Urinary bladder (tissue), 4 donors: ENCODE measurements at places on chromosomes 1 and 21. TPM values are rescaled to one million over a fixed set of nuclear protein-coding genes. Genes with fewer than 3 reads are reported as not detected.

- DNase-seq: peak; percentile 59
Measured at GRCh38 chr1:168320800-168321450, 40.2 kb downstream of the TBX19 start.

DNA sequence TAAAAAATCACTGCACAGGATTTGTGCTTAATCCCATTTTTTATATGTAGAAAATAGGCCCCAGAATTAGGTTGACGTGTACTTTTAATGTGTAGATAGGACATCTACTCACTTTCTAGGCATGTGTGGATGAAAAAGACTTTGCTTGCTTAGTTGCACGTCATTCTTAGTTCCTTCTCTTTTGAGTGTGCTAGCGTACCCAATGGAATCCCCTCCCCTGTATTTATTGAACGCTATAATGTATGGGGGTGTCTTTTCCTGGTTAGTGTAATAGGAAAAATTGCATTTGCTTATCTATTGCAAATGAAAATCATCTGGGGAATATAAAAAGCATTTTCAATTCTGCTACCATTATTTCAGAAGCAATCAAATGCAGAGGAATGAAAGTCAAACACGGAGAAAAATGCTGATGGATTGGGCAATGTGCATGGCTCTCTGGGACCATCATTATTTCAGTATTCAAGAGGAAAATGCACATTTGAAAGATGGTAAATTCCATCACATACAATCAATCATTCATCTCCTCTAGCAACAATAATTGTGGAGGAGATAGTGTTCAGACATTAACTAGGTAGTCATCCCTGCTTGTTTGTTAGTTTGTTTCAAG lies 277.0 kb upstream of the B3GALT2 start:
- DNase-seq: no peak

GRCh38 chr1:168585191-168585590 lies 8.8 kb downstream of the XCL1 start:
- no peak for DNase-seq

DNA sequence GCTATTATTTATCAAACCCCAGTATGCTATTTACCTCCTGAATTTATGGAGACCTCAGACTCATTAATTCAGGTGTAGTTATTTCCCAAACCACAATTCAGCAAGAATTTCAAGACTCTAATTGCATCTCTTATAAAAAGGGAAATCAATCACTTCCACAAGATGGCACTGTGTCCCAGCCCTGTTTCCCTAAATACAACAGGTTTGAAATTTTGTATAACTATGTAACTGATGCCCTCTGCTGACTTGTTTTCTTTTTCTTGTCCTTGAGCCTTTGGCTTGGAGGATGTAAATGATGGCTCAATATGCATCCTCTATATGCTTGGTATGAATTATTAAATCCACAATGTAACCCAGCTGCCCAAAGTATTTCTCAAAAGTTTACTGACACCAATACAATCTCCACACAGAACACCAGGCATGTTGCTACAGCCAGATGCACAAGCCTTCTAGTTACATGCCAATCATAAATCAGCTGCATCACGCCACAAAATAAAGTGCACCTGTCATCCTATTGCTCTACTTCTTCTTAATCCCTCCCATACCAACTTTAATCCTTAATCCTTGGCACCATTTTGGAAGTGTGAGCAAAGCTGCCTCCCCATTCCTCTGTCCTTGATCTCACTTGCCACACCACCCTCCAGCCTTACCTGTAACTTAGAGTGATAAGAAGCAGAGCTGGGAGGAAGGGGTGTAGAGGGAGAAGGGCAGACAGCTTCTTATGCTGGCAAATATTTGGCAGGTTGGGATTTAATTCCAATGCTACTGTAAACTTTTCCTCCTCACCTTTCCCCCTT lies 9.0 kb downstream of the C1orf105 start:
- DNase-seq: no peak

DNA sequence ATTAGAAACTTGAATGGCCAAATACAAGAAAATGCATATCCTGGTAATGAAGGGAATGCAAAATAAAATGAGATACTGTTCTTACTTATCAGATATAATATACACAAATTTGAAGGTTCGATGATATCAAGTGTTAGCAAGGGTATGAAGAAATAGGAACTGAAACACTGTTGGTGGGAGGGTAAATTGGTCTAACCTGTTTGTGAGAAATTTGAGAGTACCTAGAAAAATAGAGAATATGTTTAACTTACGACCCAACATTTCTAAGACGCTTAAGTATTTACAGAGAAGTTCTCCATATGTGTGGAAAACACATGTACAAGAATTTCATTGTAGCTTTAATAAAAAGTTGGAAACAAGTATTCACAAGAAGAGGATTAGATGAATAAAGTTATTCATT lies 25.9 kb downstream of the ATG4C start:
- no peak for DNase-seq

Gene F11R
- 23.4 TPM for polyA plus RNA-seq

Gene MAP7D1
- 144 TPM for polyA plus RNA-seq

Gene ABCD3
- 24.7 TPM for polyA plus RNA-seq

Gene DUSP12
- 27.9 TPM for polyA plus RNA-seq

Gene NCAM2
- 2.8 TPM for polyA plus RNA-seq
